Camera-type eye (tissue), 1 donor: ENCODE measurements at places on chromosomes 13 and 19. TPM values are rescaled to one million over a fixed set of nuclear protein-coding genes. Genes with fewer than 3 reads are reported as not detected.

The OR7A5 gene
- total RNA-seq, result not detected

The ZNF470 gene
- total RNA-seq, result 10.2 TPM

The PCDH8 gene
- total RNA-seq, result 14.4 TPM

The ZNF681 gene
- total RNA-seq, result 9.7 TPM

The CNOT3 gene
- 33.1 TPM for total RNA-seq

The CEACAM7 gene
- total RNA-seq, result 3.4 TPM
